ENCODE measurements at places on chromosomes 3 and 15. TPM values are rescaled to one million over a fixed set of nuclear protein-coding genes. Genes with fewer than 3 reads are reported as not detected.

The STRIT1 gene
- not detected for total RNA-seq

The MITF gene
- 6.2 TPM for total RNA-seq

The UROC1 gene
- not detected for total RNA-seq

The HHATL gene
- not detected for total RNA-seq

The RTP3 gene
- total RNA-seq = not detected

The SAMMSON gene
- total RNA-seq = not detected

The MCF2L2 gene
- total RNA-seq = 1.6 TPM

The ATP13A4 gene
- total RNA-seq = under 0.01 TPM

The CISH gene
- total RNA-seq = 1.1 TPM

The PLD1 gene
- total RNA-seq = 7.7 TPM

The COL6A6 gene
- under 0.01 TPM for total RNA-seq

The CAMKV gene
- not detected for total RNA-seq

The IL16 gene
- 1.6 TPM for total RNA-seq

The ZPLD1 gene
- total RNA-seq = not detected

The ALDH1A3 gene
- total RNA-seq = 118 TPM

The SSUH2 gene
- total RNA-seq = 0.37 TPM

The GADL1 gene
- under 0.01 TPM for total RNA-seq

The FBXO40 gene
- not detected for total RNA-seq

The CP gene
- 0.73 TPM for total RNA-seq

The CHL1 gene
- 0.20 TPM for total RNA-seq

The PSTPIP1 gene
- total RNA-seq = 0.37 TPM

The LMCD1 gene
- 19.1 TPM for total RNA-seq

Data from subcutaneous preadipocyte (primary cell).